Stimulated activated CD4-positive, alpha-beta T cell treated with anti-CD3 and anti-CD28 coated beads, TNF-alpha, amount 100 ng/mL, for 24 hours (primary cell): ENCODE measurements at places on chromosomes 4 and X.

DNA sequence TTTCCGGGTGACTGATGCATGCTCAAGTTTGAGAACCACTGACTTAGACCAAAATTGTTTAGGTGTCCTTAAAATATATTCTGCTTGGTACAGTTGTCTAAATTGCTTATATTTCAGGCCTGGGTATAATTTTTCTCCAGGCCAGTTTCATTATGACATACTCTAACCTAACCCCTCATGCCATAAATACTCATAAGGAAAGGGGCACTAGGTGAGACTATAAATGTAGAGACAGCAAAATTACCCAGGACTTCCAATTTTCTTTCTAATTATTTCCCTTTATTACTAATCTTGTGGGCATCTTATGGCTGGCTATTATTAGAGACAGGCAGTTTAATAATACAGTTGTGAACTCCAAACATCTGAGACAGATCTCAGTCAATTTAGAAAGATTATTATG is 150.2 kb downstream of the RRAGB start:
- no peak for DNase-seq

DNA sequence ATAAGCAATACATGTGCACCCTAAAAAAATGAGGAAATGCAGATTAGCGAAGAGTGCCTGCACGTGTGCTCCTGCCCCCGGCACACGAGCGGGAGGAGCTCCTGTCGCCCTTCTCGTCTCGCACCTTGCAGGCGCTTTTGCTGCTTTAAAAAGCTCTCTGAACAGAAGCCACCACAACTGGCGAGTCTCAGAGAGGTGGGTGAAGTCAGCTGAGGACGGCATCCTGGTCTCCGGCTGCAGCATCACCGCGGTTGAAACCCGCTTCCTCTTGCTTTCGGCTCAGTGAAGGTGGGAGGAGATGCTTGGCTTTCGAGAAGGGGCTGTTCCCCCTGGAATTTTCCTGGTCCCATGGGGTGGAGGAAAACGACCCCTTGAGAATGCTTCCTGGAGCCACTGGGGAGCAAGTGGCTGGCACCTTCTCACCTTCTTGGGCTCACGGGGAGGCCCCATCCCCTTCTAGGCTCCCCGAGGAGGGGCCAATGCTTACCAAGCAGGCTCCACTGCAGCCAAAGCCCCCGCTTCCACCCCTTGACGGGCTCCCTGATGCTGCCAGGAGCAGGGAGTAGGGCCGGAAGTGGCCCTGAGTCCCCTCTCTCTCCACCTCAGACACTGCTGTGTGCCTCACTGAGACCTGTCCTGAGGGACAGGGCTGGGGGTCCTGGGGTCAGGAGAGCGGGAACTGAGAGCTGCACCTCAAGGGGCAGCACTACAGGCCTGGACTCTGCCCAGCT is 29.2 kb upstream of the MXD4 start:
- DNase-seq, result no peak

DNA sequence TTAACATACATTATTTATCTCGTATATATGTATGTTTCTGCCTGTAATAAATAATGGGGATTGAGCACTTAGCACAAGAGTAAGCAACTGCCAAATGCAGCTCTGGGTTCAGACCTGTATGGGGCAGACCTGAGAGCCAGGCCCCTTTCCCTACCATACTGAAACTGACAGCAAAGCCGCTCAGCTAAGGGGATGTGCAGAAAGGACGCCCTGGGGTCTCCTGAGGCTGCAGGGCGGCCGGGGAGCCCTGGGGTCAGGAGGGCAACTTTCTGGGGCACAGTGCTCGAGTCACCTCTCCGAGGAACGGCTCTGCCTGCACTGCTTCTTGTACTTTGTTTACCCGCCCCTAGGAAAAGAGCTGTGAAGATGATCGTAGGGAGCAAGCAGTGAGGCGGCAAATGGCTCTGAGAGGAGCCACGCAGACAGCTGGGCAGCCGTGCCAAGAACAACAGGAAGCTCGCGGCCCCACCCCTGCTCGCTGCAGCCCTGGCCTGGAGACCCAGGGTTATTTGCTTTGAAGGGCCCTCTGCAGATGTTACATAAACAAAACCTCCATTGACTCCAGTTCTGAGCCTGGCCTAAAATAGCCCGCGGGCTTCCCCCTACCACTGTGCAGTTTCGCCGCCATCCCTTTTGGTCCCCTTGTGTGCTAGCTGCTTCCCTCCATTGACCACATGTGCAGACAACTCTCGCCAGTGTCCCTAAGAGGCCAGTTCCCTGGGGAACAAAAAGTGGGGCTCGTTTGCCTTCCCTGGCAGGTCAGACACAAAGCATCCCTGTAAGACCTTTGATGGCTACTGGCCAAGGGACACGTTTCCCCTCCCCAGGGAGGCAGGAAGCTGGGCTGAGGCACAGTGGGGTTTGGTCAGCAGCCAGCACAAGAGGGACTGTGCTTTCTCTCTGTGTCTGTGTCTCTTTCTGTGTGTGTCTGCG is 111.3 kb upstream of the LNX1 start:
- no peak for DNase-seq

DNA sequence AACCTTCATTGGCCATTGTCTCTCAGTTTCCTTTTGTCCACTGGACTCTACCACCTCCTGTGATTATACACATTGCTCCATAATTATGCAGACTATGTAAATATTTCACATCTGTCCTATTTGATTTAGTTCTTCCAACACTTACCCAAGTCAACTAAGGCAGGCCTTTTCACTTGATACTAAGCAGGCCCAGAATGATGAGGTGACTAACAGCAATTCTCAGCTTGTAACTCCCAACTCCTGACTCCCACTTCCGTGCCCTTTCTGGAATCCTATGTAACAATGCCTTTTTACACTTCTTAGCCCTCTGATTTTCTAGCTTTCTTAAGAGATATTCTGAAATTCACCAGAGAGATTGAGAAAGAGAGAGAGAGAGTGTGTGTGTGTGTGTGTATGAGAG is 6.6 kb downstream of the PAK3 start:
- DNase-seq, result no peak

- no peak for DNase-seq
Observed at GRCh38 chr4:13580036-13580435, 35.7 kb upstream of the NKX3-2 start.

DNA sequence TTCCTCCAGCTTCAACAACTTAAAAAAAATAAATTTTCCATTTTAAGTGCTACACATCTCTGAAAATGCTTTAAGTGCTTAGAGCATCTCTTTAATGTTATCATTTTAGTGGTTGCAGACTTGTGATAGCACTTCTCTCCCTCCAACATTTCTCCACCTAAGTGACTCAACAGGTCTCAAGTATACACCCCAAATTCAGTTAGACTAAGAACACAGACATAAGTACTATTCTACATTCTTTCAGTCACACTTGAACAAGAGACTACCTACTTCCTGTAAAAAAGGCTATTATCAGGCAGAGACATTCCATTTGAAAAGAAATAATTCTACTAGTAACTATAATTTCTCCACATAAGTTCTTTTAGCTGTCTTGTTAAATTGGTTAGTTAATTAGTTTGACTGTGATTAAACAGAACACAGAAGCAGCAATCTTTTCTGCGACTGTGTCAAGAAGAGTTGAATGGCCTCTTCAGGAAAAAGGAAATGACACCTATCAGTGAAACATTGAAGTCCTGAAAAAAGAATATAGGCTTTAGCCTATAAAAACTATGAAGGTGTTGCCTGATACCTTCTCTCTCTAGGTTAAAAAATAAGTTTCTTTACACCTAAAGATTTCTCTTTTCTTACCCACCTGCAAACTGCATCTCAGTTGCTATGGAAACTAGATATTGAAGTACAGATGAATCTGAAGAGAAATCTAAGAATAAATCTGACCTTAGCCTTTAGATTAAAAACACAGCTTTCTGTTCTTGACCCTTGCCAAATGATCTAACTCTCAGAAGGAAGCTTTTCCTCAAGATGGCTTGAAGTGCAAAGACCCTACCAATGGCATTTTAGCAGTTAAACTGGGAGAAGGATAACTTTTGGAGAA is 18.0 kb downstream of the NAF1 start:
- DNase-seq, result no peak

- DNase-seq, result no peak
Observed at GRCh38 chrX:42248226-42248625, 324.9 kb upstream of the CASK start.

GRCh38 chr4:173486714-173487392 is 43.2 kb downstream of the HAND2 start:
- DNase-seq, result no peak

- no peak for DNase-seq
Observed at GRCh38 chrX:45527834-45528233, 327.2 kb upstream of the DIPK2B start.

GRCh38 chr4:1337376-1337831 is 9.6 kb upstream of the UVSSA start:
- peak; percentile 74 for DNase-seq

DNA sequence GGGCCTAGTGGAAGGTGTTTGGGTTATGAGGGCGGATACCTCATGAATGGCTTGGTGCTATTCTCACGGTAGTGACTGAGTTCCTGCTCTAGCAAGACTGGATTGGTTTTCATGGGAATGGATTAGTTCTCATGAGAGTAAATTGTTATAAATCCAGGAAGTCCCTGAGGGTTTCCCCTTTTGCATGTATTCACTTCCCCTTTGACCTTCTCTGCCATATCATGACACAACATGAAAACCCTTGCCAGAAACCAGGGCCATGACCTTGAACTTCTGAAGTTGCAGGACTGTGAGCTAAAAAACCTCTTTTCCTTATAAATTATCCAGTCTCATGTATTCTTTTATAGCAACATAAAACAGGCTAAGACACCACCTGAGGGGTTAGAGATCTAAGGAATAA is 529.7 kb upstream of the RPS6KA3 start:
- DNase-seq, result no peak

DNA sequence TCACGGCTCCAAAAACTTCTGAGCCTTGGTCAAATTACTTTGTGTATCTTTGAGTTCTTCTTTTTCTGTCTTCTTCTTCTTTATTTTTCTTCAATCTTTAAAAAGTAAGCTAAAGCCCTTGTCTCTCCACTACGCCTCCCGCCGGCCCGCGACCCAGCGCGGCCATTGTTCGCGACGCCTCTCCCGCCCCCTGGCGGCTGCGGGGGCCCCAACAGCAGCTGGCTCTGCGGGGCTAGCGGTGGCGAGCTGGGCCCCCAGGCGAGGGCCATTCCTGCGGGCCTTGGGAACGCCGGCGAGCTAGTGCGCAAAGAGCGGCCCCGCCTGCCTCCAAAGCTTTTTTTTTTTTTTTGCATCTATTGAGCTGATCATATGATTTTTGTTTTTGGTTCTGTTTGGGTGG is 119.1 kb downstream of the TGIF2LX start:
- no peak for DNase-seq

DNA sequence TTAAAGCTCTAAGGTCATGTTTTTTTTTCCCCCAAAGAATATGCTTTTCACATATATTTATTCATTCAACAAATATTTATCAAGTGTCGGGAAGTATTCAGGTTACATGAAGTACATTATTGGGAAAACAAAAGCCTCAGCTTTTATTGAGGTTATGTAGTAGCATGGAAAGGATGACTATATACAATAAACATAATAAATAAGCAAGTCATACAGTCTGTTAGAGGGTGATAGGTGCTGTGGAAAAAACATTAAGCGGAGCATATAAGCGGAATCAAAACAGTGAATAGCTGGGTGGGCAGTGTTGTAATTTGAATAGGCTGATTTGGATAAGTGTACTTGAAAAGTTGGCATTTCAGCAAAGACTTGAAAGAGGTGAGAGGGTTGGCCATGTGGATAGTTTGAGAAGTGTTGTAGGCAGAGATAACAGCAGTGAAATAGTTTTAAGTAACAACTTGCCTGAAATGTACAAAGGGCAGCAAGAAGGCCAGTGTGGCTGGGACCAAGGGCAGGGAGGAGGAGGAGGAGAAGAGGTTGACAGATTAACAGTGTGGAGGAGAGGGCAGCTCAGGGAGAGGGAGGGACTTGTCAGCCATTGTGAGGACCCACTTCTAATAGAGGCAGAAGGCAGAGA is 558.7 kb downstream of the SPRY1 start:
- no peak for DNase-seq

DNA sequence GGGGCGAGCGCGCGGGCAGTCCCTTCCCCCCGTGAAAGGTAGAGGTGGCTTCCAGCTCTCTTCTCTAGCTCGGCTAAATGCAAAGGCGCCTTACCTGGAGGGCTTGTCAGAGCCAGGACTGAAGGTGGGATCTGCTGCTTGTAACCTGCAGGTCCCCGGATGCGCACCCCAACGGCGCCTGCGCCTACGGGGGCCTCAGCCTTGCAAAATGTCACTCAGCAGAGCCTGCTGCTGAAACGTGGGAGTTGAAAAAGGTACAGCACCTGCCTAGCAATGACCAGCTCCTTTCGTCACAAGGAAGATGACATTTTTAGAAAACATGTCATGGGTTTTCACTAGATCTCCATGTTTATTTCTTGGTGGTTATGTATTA is 583 bp downstream of the ABHD18 start:
- peak; percentile 71 for DNase-seq

GRCh38 chr4:74541667-74542066 is 96.7 kb downstream of the AREG start:
- DNase-seq, result no peak

DNA sequence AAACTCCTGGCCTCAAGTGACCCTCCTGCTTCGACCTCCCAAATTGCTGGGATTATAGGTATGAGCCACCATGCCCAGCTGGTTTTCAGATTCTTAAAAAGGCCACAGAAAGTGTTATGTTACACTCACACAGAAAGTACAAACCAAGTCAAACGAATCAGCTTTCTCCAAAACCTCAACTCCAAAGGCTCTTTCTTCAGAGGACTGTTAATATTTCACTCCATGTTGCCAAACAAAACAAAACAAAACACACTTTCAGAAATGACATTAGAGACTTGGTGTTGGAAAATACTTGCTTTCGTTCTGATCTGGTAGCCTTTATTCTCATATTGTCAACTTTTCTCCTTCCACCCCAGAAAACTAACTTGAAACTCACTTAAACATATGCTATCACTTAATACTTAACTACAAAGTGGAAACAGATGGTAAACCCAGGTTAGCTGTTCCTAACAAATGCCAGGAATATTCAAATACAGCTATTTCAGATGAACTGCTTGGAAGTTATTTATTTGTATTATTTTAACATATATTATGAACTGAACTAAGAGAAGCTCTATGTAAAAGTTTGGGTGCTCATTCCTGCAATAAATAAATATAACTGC is 34.7 kb downstream of the RLIM start:
- DNase-seq, result no peak

GRCh38 chr4:88381123-88381522 is 2.5 kb downstream of the HERC6 start:
- DNase-seq, result no peak

DNA sequence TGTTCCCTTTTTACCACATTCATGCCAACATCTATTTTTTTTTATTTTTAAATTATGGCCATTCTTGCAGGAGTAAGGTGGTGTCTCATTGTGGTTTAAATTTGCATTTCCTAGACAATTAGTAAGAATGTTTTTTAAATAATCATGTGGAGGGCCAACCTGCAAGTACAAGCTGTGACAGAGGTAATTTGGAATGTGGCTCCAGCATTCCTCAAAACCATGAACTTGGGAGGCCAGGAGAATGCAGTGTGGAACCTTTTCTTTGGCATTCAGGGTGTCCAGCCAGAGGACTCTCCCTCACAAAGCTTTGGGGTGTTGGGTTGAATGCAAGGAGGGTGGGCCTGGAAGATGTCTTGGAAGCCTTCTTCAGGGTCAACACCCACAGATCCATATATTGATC is 7.3 kb upstream of the TMEM185A start:
- DNase-seq, result no peak
